Fibroblast of lung (primary cell): ENCODE measurements at places on chromosomes 5 and 9. TPM values are rescaled to one million over a fixed set of nuclear protein-coding genes. Genes with fewer than 3 reads are reported as not detected.

The CAAP1 gene
- 14.4 and 15.9 TPM in 2 replicates for total RNA-seq

The KCNV2 gene
- not detected in 2 replicates for total RNA-seq

The PCDHB14 gene
- total RNA-seq, result 0.77 and 1.7 TPM in 2 replicates

The NME5 gene
- total RNA-seq, result 2.5 and 3.3 TPM in 2 replicates

The SPATA9 gene
- total RNA-seq, result 0.51 and 0.66 TPM in 2 replicates

The FKBP15 gene
- total RNA-seq, result 12.8 and 21.0 TPM in 2 replicates

The KCNIP1 gene
- total RNA-seq, result not detected in 2 replicates

The PRR16 gene
- 3.1 and 7.3 TPM in 2 replicates for total RNA-seq

The TXNDC8 gene
- total RNA-seq, result not detected in 2 replicates

The PPP3R2 gene
- total RNA-seq, result not detected in 2 replicates

The WDR31 gene
- 3.1 and 4.0 TPM in 2 replicates for total RNA-seq

The ST6GALNAC4 gene
- 28.1 and 32.6 TPM in 2 replicates for total RNA-seq

The MBLAC2 gene
- 2.6 and 4.0 TPM in 2 replicates for total RNA-seq

The DDX4 gene
- total RNA-seq, result not detected in 2 replicates

The CSF2 gene
- total RNA-seq, result 0.51 and 0.66 TPM in 2 replicates

The ECM2 gene
- total RNA-seq, result 6.8 and 10.0 TPM in 2 replicates

The IFNK gene
- total RNA-seq, result not detected in 2 replicates

The SLC6A3 gene
- not detected in 2 replicates for total RNA-seq

The PCDHA9 gene
- 0.26 and 0.33 TPM in 2 replicates for total RNA-seq

The PCDHB9 gene
- 0.26 and 0.99 TPM in 2 replicates for total RNA-seq

The VCAN gene
- 190 and 227 TPM in 2 replicates for total RNA-seq

The PFN3 gene
- not detected in 2 replicates for total RNA-seq

The FREM1 gene
- total RNA-seq, result under 0.01 TPM in 2 replicates

The ZNF454 gene
- 3.1 and 3.3 TPM in 2 replicates for total RNA-seq

The FBP2 gene
- total RNA-seq, result not detected in 2 replicates

The TMED9 gene
- 94.8 and 139 TPM in 2 replicates for total RNA-seq

The ZDHHC11B gene
- total RNA-seq, result under 0.01 TPM in 2 replicates

The SPATA31D4 gene
- total RNA-seq, result not detected in 2 replicates

The BTNL3 gene
- not detected in 2 replicates for total RNA-seq

The SURF2 gene
- 13.9 and 20.3 TPM in 2 replicates for total RNA-seq

The STKLD1 gene
- total RNA-seq, result 0.51 and 0.99 TPM in 2 replicates

The GPX3 gene
- 126 and 182 TPM in 2 replicates for total RNA-seq

The SLC6A18 gene
- not detected in 2 replicates for total RNA-seq

The PCDHA2 gene
- total RNA-seq, result under 0.01 and 0.33 TPM in 2 replicates

The EFNA5 gene
- 1.8 and 3.5 TPM in 2 replicates for total RNA-seq

The PCDHGA4 gene
- 2.8 and 7.6 TPM in 2 replicates for total RNA-seq

The RFESD gene
- 3.1 and 4.8 TPM in 2 replicates for total RNA-seq

The PHF24 gene
- under 0.01 and 0.17 TPM in 2 replicates for total RNA-seq

The MCTP1 gene
- total RNA-seq, result 3.6 and 7.9 TPM in 2 replicates

The TUSC1 gene
- total RNA-seq, result 7.9 and 10.5 TPM in 2 replicates

The PCDHGA12 gene
- 9.2 and 13.7 TPM in 2 replicates for total RNA-seq

The CCDC192 gene
- total RNA-seq, result not detected in 2 replicates

The SPATA31A3 gene
- not detected in 2 replicates for total RNA-seq

The UGT3A2 gene
- total RNA-seq, result not detected in 2 replicates

The CEMIP2 gene
- 45.6 and 46.2 TPM in 2 replicates for total RNA-seq

The RLN2 gene
- not detected in 2 replicates for total RNA-seq

The C5orf63 gene
- total RNA-seq, result 3.6 and 4.0 TPM in 2 replicates

The PCDHGA7 gene
- total RNA-seq, result 2.8 and 6.8 TPM in 2 replicates

The ARSK gene
- total RNA-seq, result 10.0 and 19.3 TPM in 2 replicates

The LHX2 gene
- not detected in 2 replicates for total RNA-seq

The ORM2 gene
- not detected in 2 replicates for total RNA-seq

The ADAMTS12 gene
- total RNA-seq, result 6.4 and 10.7 TPM in 2 replicates

The AIF1L gene
- total RNA-seq, result 0.51 and 3.3 TPM in 2 replicates

The GABRA1 gene
- total RNA-seq, result not detected in 2 replicates
